ENCODE measurements at places on chromosomes 11 and 22.

- DNase-seq: peak; percentile 80
- peak overlapping the region; percentile 56 for H3K27ac ChIP-seq
- H3K27me3 ChIP-seq: no peaks in the 10 kb centered on the region
- H3K4me3 ChIP-seq: peak overlapping the region; percentile 22
- H3K36me3 ChIP-seq: no peaks in the 10 kb centered on the region
- peaks cover 37% of the 10 kb centered on the region for H3K4me1 ChIP-seq
These were observed 184.2 kb downstream of the SBF2 start for GRCh38 chr11:10109806-10110205.

DNA sequence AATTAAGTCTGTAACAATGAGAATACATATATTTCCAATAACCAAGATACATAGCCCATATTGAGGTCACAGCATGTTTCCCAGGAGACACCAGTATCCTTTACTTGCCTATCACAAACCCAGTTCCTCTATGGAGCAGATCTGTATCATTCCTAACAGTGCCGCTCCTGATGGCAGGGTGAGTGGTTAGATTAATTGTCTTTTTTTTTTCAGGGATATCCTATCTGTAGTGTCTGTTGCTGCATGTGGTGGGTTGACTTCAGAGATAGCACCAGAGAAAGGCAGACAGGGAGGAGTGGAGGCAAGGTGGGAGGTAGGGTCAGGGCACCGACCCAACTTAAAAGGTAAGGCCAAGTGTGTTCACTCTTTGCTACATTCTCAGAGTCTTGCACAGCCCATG lies 2.8 kb downstream of the MTNR1B start:
- no peak for DNase-seq
- peaks cover 36% of the 10 kb centered on the region for H3K27me3 ChIP-seq
- no peak overlapping the region for H3K27ac ChIP-seq
- H3K4me3 ChIP-seq: no peak overlapping the region
- no peaks in the 10 kb centered on the region for H3K4me1 ChIP-seq
- no peaks in the 10 kb centered on the region for H3K36me3 ChIP-seq

GRCh38 chr11:131664816-131665215 lies 294.4 kb downstream of the NTM start:
- no peaks in the 10 kb centered on the region for H3K36me3 ChIP-seq
- DNase-seq: no peak
- H3K4me3 ChIP-seq: no peak overlapping the region
- H3K4me1 ChIP-seq: peaks cover 54% of the 10 kb centered on the region
- no peaks in the 10 kb centered on the region for H3K27me3 ChIP-seq

DNA sequence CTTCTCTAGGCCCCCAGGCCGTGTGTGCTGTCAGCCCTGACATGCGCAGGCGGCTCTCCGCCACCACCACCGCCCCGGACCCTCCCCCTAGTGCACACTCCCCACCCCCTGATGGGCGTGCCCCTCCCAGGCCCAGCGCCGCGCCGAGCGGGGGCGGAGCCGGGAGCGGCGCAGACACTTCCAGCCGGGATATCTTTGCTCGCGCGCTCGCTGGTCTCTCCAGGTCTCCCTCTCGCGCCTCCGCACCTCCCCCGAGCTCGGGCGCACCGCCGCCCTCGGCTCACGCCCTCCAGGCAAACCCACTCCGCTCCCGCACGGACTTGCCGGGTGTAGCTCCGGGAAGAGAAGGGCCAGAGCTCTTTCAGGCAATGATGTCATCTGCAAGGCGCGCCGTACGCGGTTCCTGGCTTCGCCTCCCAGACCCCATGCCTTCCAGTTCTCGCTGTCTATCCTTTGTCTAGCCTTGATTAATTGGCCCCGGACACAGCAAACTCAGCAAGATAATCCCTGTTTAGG lies at the start of gene SCN3B:
TSS of gene SCN3B (minus strand) at position 59 of the 516 bp plus-strand sequence. CDS start 823 bp downstream, outside the sequence.
- no peaks in the 10 kb centered on the region for H3K4me1 ChIP-seq
- H3K27ac ChIP-seq: no peak within 1 kb of the TSS
- peak; percentile 70 for DNase-seq
- no peaks in the 10 kb centered on the region for H3K36me3 ChIP-seq

DNA sequence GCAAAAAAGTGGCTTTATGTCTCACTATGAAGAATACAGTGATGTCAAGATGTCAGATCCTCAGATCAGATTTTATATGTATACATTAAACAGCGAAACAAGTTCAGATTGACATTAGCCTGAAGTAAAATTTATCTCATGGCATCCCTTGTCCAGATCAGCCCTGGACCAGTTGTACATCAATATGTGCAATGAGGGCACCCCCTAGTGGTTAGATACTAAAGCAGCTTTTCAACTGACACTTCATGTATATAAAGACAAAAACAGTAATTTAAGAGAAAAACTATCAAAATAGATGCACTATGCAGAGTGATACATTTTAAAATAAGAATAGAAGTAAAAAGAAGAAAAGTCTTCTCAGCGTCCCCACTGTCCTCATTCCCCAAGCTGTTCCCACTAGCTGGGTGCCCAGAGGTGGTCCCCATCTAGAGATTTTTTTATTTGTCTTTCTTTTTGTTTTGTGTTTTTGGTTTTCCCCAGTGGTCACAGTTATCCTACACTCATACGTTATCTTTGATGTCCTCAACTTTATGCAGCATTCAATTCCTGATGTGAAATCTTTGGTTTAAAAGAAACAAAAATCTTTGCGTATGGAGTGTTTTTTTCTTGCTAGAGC lies 2193.4 kb upstream of the RAG2 start:
- H3K27me3 ChIP-seq: no peaks in the 10 kb centered on the region
- H3K27ac ChIP-seq: no peak overlapping the region
- DNase-seq: peak; percentile 79

Measured in GM23248 (cell line).